NCI-H1694 (cell line): ENCODE measurements at places on chromosomes 1 and 21.

- DNase-seq: no peak
Measured at GRCh38 chr1:150161747-150162581, 12.2 kb downstream of the PLEKHO1 start.

- DNase-seq: no peak
Measured at GRCh38 chr1:109319114-109319513, 12.3 kb upstream of the MYBPHL start.

- DNase-seq: no peak
Measured at GRCh38 chr1:156004843-156005584, 15.7 kb downstream of the SSR2 start.

DNA sequence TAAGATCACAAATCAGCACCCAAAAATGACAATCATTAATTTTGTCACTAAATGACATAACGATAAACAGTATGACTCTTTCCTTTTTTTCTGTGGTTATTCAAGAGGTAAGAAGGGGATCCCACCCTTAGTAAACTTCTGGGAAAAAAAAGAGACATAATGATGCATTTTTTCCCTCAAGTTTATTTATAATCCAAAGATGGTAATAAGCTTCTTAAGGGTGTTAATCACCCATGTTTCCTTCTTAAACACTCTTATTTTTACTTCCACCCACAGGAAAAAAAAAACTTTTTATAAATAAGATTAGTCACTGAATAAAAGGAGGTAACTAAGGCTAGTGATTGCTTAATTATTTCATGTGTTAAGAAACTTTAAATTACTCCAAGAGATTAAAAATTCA is 24.7 kb downstream of the RGS1 start:
- no peak for DNase-seq

DNA sequence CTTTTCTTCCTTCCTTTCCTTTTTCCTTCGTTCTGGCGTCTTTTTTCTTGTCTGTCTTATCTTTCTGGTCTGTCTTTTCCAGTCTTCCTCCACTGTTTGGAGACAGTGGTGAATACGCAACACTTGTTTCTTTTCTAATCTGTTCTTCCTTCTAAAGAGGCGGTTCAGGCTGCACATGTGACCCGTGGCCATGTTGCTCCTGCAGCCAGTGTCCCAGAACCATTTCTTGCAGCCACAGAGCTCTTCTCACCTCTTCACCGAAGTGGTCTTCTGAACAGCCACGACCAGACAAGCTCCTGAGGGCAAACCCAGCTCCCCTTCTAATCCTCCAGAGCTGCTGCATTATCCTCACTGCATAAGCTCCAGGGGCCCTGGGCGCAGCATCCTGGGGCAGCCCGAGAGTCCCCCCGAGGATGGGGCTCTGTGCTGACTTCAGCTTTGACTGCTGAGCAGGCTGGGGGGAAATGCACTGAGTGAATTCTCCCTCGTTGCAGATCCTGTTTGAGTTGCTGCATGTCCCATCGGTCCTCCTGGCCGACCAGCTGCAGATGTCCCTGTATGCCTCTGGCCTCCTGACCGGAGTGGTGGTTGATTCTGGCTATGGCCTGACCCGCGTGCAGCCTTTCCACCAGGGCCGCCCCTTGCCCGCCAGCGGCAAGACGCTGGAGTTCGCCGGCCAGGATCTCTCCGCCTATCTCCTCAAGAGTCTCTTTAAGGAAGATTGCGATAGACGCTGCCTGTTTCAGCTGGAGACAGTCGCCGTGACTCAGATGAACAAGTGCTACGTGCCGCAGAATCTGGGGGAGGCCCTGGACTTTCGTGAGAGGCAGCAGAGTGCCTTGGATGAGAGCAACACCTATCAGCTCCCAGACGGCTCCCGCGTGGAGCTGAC is 70.4 kb downstream of the ACTL8 start:
- no peak for DNase-seq

GRCh38 chr1:58283388-58284224 is 262.9 kb downstream of the OMA1 start:
- no peak for DNase-seq

GRCh38 chr1:159935305-159935704 is 10.0 kb upstream of the TAGLN2 start:
- no peak for DNase-seq

DNA sequence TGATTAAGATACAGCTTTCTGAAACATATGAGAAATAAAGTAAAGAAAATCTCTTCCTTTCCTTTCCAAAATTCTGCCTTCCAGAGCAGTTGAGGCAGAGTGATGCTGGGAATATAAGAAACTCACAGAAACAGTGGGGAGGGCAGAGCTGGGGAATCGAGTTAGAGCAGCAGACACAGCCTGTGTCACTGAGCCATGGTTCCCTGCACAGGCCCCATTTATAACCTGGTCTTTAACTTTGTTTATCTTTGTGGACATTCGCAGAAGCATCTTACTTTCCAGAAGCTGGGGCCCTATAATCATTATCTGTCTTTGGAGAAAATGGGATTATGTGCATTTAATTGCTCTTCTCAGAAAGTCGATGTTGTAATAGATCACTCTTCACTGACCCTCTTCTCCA is 349.1 kb downstream of the SETD4 start:
- no peak for DNase-seq

- no peak for DNase-seq
Measured at GRCh38 chr1:153962088-153963029, 978 bp downstream of the SLC39A1 start.

GRCh38 chr1:43689289-43689688 is 18.0 kb upstream of the ST3GAL3 start:
- DNase-seq: no peak

GRCh38 chr1:78165816-78166215 is 120.0 kb downstream of the GIPC2 start:
- DNase-seq: no peak

DNA sequence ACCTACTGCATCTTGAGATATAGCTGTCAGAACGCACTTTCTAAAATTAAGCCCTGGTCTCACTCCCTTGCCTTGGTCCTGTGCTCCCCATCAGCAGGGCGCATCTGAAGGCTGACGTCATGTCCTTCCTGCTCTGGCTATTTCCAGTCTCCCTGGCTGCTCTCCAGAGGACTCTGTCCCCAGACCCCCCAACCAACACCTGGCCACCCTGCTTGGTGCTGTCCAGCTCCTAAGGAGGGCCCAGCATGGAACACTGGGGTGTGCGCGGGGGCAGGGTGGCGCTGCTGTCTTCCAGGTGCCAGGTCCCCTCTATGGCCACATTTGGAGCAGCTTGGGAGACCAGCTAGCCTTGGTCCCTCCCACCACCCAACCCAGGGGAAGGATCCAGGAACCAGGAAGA is 8.3 kb downstream of the TNNT2 start:
- DNase-seq: no peak

- no peak for DNase-seq
Measured at GRCh38 chr1:171472183-171472647, 13.1 kb upstream of the PRRC2C start.

DNA sequence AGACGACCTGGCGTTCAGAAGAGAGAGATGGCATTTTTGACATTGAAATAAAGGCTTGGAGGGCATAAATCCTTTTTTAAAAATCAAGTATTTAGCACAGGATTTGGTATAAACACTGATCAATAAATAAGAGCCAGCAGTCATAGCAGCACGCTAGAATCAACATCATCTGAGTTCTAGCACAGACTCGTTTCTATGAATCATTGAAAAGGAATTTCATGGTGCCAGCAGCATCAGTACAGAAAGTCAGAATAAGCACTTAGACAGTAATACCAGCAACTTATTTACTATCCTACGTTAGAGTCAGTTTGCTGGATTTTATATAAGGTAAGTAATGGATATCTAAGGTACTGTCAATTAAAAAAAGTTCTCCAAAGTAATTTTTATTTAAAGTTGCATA is 119.3 kb downstream of the HLCS start:
- DNase-seq: no peak

- DNase-seq: no peak
Measured at GRCh38 chr1:74236440-74236839, 1.3 kb downstream of the TNNI3K start.

DNA sequence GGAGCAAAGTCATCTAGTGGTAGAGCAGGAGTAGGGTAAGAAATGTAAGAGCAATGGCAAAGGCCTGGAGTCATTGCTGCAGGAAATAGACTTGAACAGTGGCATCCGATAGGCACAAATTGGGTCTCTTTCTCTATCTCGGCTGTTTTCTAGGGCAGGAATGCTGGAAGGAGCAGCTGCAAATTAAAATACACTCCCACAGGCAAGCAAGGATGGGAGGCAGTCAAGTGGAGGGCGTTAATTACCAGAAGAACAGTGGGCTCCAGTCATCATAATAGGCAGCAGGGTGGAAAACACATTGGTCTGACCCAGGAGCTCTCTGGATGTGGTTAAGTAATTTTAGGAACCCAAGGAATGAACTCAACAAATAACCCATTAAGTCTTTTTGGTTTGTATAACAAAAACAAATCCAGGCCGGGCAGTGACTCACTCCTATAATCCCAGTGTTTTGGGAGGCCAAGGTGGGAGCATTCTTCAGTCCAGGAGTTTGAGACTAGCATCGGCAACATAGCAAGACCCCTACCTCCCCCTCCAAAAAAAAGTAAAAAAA is 7.8 kb upstream of the TDRD5 start:
- DNase-seq: no peak

DNA sequence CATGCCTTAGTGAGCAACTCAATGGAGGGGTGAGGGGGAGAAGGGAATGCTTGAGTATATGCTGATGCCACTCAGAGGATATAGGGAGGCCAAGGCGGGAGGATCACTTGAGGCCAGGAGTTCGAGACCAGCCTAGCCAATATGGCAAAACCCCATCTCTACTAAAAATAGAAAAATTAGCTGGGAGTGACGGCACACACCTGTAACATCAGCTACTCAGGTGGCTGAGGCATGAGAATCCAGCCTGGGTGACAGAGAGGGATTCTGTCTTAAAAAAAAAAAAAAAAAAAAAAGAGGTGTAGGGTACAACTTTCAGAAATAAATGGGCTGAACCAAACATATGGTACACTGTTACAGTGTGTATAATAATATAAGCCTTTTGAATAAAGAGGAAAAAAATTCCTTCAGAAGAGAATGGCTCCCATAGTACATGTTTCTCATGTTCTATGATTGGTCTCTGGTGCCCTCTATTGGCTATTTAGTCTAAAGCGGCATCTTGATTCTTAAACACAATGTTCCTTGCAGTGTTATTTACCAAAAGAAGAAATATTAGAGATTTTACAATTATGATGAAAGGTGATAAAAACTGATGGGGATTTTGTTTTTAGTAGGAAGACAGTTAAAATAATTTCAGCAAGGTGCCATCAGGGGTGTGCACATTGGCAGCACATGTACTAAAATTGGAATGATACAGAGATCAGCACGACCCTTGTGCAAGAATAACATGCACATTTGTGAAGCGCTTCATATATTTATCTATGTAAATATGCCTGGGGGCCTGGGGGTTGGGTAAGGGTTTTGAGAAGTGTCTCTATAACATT is 109.8 kb downstream of the PATJ start:
- DNase-seq: peak; percentile 88

GRCh38 chr1:32498751-32499150 is 33.9 kb downstream of the ZBTB8B start:
- DNase-seq: no peak

DNA sequence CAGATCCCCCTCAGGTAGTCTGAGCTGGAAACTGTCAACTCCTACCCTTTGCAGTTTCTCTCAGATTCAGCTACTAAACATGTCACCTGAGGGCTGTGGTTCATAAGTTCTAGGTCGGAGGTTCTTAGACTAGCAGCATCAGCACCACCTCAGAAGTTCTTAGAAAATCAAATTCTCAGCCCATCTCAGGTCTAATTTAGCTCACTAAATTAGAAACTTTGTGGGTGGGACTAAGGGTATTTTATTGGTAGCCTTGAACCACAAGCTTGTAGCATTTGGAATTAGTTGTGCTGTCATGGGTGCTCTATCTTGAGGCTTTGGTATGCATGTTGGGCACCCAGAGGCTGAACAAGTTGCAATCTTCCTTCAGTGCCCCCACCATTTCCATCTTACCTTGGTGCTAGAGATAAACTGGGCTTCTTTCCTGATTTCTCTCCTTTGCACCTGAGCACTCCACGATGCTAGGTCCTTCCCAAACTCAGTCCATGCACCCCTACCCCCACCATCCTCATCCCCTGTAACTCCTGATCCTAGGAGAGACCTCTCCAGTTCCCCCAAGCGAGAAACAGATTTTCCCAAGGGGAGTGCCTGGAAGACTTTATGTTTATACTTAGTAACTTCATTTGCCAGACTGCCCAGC is 54.2 kb downstream of the S1PR1 start:
- DNase-seq: no peak

DNA sequence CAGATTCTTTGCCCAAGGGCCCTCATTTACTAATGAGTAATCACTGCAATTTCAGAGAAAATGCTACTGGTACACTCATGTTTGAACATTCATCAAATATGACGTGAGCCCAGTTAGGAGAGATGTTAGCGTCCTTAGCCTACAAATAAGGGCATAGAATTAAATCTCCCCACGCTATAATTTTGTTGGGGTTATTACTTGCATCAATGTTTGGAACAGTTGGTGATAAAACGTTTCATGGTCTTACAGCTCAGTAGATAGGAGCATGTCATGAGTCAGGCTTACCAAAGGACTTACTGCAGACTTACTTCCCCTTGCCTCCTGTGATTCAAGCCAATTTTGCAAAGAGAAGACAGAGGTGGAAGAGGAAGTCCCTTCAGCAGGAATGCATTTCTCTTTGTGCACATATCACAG is 304.0 kb downstream of the KIF26B start:
- no peak for DNase-seq

GRCh38 chr1:232388363-232388762 is 241.6 kb downstream of the SIPA1L2 start:
- no peak for DNase-seq

- no peak for DNase-seq
Measured at GRCh38 chr1:35269989-35270289, 1.4 kb downstream of the ZMYM4 start.

- DNase-seq: no peak
Measured at GRCh38 chr1:41751804-41752513, 166.8 kb downstream of the HIVEP3 start.

GRCh38 chr1:101283443-101283842 is 46.6 kb downstream of the S1PR1 start:
- no peak for DNase-seq

- no peak for DNase-seq
Measured at GRCh38 chr21:20802631-20803260, 195.5 kb upstream of the NCAM2 start.

GRCh38 chr1:54608566-54609230 is 14.6 kb downstream of the FAM151A start:
- no peak for DNase-seq

GRCh38 chr1:108832929-108833328 is 24.0 kb downstream of the AKNAD1 start:
- DNase-seq: no peak
